Upper lobe of right lung (tissue), 1 donor: ENCODE measurements at places on chromosomes 6 and 20. TPM values are rescaled to one million over a fixed set of nuclear protein-coding genes. Genes with fewer than 3 reads are reported as not detected.

The LPIN3 gene
- total RNA-seq, result 18.4 TPM

The SAMD10 gene
- total RNA-seq, result 4.3 TPM

The TDRD6 gene
- 1.0 TPM for total RNA-seq

DNA sequence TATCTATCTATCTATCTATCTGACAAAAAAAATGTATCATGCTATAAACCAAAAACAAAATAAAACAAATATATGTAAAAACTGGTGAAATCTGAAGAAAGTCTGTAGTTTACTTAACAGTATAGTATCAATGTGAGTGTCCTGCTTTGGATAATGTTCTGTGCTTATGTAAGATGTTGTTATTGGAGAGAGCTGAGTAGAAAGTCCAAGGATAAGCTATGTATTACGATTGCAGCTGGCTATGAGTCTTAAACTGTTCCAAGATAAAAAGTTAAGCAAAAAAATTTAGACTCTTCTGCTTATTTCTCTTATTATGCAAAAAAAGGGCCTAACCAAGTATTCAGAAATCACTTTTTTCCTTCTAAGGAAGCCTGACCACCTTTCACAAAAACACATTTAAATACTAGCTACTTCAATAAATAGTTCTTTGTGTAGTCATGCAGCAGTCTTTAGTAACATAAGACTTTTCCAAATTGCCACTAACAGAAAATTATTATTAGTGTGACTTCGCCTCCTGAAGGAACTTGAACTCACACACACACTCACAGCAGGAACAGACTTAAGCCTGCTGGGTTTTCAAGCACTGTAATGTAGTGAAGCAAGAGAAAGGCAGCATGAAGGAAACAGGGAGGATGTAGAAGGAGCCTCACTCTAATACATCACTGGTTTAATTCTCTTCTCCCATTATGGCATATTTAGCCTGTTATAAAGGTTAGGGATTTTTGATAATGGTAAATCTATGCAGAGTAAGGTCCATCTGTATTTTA is 265.8 kb upstream of the GJE1 start:
- no peak for DNase-seq

GRCh38 chr6:117463762-117464665 is 18.5 kb upstream of the DCBLD1 start:
- DNase-seq, result no peak

DNA sequence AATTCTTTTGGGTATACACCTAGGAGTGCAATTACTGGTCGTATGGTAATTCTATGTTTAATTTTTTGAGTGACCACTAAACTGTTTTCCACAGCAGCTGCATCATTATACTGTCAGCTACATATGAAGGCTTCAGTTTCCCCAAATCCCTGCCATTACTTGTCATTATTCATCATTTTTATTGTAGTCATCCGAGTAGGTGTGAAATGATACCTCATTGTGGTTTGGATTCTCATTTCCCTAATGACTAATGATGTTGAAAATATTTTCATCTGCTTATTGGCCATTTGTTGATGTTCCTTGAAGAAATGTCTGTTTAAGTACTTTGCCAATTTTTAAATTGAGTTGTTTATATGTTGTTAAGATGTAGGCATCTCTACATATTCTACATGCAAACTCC is 633.6 kb upstream of the IMPG1 start:
- DNase-seq, result no peak

DNA sequence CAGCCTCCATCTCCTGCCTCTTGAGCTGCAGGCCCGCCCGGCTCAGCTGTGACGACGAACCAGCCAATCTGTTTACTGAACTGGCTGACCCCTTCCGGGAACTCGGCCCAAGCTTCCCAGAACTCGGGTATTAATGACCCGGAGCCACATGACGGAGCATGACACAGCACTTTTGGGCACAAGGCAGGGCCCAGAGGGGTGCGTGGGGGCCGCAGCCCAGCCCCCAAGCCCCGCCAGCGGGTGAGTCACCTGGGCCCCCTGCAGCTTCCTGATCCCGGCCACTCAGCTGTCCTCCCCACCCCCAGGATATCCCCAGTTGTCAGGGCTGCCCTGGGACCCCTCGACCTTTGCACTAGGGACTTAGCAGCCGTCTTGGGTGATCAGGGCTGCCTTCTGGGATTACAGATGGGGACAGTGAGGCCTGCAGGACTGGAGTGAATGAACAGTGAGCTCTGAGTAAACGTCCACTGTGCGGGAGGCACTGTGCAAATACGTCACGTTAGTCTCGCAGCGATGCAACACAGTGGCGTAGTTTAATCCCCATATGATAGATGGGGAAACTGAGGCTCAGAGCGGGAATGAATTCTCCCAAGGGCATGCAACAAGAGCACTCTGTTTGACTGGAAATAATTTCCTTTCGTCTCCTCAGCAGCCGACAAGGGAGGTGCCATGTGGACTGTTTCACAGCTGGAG is 102.1 kb downstream of the CEBPB start:
- DNase-seq, result peak; percentile 94

DNA sequence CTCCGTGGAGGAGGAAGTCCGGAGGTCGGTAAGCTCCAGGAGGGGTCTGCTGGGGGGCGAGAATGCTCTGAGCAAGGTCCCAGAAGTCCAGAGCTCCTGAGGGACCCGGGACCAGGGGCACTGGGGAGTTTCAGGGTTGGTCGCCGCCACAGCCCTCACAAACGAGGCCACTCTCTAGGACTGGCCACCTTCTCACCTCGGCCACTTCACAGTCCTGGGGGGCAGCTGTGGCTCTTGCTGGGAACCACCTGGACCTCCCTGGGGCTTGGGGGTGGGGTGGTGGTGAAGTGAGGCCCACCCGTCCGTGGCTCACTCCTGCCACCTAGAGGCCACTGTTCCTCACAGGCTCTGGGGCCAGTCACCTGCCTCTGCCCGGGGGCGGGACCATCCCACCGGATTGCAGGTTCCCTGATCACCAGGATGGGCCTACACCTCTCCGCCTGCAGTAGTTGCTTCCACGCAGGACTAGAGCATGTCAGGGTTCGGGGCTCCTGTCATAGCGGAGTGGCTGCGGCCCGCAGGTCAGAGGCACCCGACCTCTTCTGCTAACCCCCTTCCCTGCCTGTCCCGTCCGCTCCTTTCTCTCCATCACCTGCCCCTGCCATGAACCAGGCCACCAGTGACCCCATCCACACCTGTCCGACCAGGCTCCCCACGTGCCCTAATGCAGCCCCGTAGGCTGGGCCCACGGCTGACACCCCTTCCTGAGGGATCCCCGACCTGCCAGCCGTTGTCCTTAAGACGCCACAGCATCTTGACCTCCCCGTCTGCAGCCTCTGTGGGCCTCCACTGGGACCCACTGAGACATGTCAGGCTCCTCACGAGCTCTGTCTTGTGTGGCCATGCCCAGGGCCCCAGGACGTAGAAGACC is 5.1 kb upstream of the TCEA2 start:
- DNase-seq, result peak; percentile 87
